GM18507 (cell line): ENCODE measurements at places on chromosomes 4 and X.

- DNase-seq, result no peak
These were observed 986 bp downstream of the MTMR8 start for GRCh38 chrX:64394059-64394873.

DNA sequence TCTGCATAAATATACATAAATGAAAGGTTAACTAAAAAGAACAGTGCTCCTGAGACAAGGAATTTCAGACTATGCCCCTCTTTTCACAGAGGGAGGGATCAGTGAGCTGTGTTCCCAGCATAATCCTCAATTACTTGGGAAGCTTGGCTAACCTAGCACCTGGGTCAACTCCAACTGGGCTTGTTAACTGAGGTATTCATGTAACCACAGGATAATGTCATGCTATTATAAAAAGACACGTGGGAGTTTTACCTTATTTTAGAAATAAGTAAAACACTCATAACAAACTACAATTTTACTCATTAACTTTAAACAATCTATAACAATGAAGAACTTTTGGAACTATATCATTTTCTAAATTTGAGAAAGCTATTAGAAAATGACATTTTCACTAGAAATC, 48.6 kb downstream of the RPGR start:
- DNase-seq, result no peak

DNA sequence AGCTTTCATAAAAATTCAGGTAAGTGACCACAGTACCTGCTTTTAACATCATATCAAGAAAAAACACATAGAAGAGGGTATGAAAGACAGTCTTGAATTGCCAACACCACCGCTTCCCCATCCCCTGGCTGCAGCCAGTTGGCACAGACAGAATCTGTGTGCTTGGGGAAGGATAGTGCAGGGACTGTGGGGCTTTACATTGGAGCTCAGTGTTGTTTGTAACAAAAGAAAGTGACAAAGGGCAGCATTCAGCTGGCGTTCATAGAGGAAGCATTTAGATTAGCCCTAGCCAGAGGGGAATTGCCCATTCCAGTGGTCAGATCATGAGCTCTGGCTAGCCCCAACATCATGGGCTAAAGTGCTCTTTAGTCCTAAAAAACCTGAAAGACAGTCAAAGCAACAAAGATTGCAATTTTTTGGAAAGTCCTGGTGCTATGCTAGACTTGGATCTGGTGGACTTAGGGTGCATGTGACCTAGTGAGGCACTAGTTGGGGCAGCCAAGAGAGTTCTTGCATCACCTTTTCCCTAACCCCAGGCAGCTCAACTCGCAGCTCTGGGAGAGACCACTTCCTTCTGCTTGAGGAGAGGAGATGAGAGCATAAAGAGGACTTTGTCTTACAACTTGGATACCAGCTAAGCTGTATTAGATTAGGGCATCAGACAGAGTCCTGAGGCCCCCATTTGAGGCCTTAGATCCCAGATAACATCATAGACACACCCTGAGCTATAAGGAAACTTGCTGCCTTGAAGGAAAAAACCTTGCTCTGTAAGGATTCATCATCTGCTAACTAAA, 1602.4 kb upstream of the ADGRL3 start:
- no peak for DNase-seq

DNA sequence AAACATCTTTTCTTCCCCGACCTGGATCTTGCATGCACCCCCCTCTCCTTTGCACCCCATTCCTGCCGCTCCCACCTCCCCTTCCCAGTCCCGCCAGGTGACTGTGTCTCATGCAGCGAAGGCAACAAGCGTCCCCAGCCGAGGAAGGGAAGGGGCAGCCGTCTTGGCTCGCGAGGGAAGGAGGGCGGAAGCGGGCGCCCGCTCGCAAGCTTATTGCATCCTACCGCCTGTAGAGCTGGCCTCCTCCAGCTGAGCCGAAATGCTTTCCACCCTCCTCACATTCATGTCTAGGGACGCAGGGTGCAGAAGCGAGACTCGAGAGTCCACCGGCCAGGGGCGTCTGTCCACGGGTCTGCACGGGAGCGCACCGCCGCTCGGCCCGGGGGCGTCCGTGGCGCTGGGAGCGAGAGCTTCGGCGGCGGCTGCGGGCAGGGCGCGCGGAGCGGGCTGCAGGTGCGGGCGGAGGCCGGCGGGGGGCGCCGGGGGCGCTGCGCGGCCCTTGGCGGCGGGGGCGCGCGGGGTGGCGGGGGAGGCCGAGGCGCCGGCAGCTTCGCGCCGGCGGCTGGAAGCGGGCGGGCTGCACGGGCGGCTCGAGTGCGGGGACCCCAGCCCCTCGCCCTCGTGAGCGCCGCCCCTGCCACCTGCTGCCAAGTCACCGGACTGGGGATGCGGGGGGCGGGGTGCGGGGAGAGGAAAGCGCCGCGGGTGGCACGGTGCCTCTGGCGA, at the start of gene KCNIP4:
TSS of gene KCNIP4 (minus strand) at position 426 of the 726 bp plus-strand sequence.
- DNase-seq, result no peak

DNA sequence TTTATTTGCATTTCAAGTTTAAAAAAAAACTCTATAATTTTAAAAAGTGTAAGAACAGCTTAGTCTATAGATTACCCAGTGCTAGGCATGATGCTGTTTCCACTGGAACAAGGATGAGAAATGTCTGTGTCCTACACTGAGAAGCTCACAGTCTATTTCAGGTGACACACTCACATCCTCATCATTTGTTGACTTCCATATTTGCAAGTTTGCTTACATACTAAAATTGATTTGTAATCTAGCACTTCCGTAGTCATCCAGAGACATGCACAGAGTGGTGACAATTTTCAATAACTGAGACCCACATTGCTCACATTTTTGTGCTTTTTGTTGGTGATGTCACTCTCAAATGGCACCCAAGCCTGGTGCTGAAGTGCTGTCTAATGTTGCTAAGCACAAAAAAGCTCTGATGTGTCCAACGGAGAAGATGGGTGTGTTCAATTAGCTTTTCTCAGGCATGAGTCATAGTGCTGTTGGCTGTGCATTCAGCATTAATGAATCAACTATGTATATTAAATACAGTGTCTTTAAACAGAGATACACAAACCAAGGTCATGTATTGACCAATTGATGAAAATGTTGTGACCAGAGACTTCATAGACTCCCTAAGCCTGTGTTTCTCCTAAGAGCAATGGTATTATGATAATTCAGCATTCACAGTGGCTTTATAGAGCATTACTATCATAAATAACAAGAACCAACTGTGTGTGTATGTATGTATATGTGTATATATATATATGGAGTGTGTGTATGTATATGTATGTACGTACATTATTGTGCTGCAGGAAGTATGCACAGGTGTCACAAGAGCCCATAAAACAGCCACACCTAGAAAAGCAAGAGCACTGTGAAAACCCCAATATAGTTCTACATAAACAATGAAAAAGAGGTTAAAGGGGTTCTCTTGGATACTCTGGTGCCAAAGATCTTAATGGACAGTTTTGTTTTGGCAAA, 31.2 kb upstream of the VCX3B start:
- no peak for DNase-seq

DNA sequence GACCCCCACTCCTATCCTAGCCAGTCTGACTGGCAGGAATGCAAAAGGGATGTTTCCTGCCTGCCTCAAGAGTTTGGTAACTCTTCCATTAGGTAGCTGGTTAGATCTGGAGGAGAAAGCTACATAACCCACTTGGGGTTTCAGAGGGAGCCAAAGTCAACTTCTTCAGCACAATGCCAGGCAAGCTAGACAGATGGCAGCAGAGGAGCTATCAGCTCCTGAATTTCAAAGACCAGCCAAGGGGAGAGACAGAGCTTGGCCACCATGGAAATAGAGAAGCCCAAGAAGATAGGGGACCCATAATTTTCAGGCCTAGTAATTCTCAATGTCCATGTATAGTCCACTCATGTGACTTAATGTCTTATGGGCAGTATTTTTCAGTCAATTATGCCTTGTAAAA, 56.4 kb downstream of the PGRMC1 start:
- DNase-seq, result no peak

DNA sequence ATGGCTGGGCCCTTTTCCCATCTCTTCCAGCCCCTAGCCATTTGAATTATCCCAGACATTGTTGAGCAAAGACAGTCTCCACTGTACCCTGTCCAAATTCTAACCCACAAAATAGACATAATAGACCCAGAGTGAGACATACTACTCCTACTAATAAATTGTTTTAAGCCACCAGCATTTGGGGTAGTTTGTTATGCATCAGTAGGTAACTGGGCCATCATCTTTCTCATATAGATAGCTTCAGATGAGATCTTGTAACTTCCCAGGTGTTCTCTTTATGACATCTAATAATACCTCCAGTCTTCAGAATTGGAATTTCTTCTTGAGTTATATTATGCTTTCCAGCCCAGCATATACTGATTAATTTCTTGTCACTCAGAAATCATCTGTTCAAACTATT, 117.2 kb upstream of the OTUD4 start:
- DNase-seq, result no peak

GRCh38 chr4:168751263-168752225, 254.7 kb downstream of the PALLD start:
- DNase-seq, result no peak

DNA sequence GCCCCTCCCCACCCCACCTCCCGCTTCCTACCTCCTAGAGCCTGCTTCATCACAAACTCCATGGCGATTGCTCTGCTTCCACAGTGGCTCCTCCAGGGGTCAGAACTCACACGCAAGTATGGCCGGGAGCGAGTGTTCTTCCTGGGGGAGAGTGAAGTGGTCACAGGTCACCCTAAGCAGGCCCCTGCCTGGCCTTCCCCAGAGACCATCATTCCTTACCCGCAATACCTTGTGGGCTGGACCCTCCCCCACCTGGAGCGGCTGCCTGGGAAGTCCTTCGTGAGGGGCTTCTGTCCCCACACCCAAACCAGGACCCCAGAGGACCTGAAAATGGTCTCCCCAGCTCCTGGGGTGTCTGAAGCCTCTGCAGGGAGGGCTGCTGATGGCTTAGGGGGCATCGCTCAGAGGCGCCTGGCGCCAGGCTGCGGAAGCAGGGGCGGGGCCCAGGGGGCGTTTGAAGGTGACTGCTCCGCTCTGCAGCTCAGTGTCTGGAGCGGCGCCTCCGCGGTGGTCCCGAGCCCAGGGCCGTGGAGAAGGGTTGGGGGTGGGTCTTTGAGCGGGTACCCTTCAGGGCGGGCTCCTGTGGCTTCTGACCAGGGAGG, 1.4 kb downstream of the CPLX1 start:
- no peak for DNase-seq

- no peak for DNase-seq
These were observed 146.1 kb downstream of the RBM46 start for GRCh38 chr4:154927126-154927680.

GRCh38 chrX:47218920-47219815, 687 bp downstream of the CDK16 start:
- no peak for DNase-seq

- DNase-seq, result no peak
These were observed 108.1 kb upstream of the SPRY1 start for GRCh38 chr4:123288309-123289025.

- no peak for DNase-seq
These were observed 977.1 kb upstream of the PRKX start for GRCh38 chrX:4690521-4690920.

DNA sequence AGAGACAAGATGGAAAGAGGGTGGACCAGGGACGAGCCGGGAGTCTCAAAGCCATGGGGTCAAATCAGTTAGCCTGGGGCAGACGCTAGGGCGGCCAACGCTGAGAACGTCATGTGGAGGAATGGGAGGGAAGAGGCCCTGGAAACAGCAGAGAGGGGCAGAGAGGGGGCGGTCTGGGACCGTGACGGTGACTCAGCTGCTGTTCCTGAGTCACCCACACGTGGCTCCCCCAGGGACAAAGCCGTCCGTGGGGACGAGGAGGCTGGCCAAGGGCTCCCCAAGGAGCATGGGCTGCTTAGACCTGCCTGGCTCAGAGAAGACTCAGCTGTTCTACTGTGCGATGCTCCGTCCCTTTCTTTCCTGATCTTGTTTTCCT, 108.4 kb upstream of the LRPAP1 start:
- DNase-seq, result no peak

GRCh38 chrX:6574762-6575161, 39.8 kb upstream of the VCX3A start:
- no peak for DNase-seq

- DNase-seq, result no peak
These were observed 118.7 kb downstream of the BEND2 start for GRCh38 chrX:18102006-18102405.

GRCh38 chr4:124386648-124387047, 325.9 kb downstream of the ANKRD50 start:
- no peak for DNase-seq

- no peak for DNase-seq
These were observed 77.3 kb upstream of the TMEM164 start for GRCh38 chrX:109925656-109926055.

- DNase-seq, result no peak
These were observed 33.7 kb upstream of the LIMCH1 start for GRCh38 chr4:41504167-41504818.

- no peak for DNase-seq
These were observed 274 bp upstream of the ERVMER34-1 start for GRCh38 chr4:52751487-52751911.

GRCh38 chr4:168777277-168777965, 232.6 kb downstream of the CBR4 start:
- no peak for DNase-seq
